ENCODE measurements at places on chromosomes 1 and 21.

- no peak for DNase-seq
Measured at GRCh38 chr1:15090373-15090772, 63.2 kb upstream of the TMEM51 start.

GRCh38 chr1:247322849-247323586 lies 8.6 kb downstream of the ZNF496 start:
- no peak for DNase-seq

DNA sequence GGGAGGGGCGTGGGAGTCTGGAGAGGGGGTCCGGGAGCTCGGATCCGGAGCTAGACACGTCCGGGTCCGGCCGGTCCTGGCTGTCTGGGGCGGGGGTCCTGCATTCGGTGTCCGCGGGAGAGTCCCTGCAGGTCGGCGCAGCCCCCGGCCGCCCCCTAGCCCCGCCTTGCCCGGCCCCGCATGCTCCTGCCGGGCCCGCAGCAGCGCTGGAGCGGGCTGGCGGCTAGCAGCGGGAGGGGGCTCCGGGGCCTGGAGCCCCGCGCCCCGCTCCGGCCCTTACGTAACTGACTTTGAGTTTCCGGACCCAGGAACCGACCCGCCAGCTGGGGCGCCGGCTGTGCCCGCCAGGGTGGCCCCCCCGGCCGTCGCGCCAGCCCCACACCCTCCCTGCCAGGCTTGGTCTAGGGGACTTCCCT lies 26.9 kb upstream of the EPB41 start:
- no peak for DNase-seq

DNA sequence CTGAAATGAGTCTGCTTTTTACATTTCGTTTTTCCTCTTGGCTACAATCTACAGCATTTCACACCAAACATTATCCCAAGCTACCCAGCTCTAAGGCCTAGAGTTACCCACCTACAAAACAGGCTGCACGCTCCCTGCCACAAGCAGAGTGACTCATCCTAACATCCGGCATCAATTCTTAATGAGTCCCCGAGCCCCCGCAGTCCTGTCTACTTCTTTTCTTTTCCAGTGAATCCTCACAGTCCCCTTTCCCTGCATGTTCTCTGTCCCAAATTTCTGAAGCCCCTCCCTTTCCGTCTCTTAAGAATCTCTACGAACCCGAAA lies 650 bp downstream of the PCNX2 start:
- DNase-seq: no peak

DNA sequence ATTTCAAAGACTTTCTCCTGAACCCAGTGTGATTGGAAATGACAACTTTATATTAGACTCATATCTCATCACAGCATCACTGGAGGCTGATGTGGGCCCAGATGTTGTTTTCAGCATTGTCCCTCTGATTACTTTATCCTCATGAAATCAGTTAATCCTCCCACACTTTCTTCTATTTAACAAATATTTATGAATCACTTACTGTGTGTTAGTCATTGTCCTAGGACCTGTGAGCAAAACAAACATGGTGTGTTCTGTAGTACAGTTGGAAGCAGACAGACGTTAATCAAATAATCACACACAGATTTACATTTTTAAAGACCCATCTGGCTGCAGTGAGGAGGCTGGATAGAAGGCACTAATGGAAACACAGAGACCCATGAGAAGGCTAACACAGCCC lies 383.7 kb downstream of the PRDM2 start:
- DNase-seq: no peak

DNA sequence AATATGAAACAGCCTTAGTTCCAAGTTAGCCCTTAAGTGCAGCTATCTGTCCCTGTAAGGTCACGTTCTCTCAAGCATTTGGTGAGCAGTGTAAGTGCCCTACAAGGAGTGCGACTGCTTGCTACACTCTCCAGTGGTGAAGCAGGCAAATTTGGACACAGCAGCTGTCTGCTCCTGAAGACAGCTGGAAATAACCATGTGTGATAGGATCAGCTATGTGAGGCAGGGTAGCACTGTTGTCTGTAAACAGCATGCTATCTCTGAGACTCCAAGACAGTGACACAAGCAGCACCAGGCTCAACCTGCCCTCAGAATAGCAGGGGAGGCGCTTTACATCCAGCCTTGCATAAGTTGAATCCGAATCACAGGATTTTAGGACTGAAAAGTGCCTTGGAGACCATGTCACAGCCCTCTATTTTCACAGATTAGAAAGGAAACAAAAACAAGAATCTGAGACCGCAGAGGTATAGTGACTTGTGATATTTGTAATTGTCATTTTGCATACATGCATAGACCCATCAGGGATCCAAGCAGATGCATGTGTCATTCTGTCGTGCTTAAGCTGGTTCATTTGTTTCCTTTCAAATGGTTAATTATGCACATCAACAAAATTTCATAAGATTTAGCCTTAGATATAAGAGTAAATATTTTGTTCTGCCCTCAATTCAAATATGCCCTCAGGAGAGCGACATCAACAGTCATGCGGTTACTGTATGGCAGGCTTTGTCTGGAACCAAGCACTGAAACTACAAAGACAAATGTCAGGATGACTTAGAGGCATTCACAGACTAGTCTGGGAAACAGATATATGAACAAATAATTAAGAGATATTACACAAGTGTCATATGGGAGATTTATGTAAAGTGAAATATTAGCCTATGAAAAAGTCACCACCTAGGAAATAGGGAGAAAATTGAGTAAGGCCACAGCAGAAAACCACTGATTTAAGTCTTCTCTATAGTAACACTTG lies 134.9 kb upstream of the NRIP1 start:
- DNase-seq: no peak

DNA sequence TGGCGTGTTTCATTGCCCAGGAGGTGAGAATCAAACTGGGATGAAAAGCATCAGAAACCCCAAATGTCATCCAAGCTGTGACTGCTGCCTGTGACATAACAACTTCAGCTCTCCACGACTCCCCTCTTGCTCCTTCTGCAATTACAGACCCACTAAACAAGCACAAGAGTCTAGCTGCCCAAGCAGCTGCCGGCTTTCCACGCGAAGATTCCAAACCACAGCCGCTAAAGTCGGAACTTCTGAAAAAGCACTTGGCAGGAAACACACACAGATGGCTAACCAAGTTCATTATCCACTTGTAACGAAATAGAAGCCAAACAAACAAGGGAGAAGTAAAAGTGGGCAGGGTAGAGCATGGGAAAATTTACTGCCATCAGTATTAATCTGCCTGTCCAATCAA lies 198.1 kb downstream of the SLC35F3 start:
- no peak for DNase-seq
